ENCODE measurements at places on chromosomes 16 and 17.
A peak's percentile ranks its signal among the peaks of the same experiment; 100 is the strongest.

- DNase-seq, result no peak
Measured at GRCh38 chr16:12609937-12610699, 193.6 kb downstream of the CPPED1 start.

DNA sequence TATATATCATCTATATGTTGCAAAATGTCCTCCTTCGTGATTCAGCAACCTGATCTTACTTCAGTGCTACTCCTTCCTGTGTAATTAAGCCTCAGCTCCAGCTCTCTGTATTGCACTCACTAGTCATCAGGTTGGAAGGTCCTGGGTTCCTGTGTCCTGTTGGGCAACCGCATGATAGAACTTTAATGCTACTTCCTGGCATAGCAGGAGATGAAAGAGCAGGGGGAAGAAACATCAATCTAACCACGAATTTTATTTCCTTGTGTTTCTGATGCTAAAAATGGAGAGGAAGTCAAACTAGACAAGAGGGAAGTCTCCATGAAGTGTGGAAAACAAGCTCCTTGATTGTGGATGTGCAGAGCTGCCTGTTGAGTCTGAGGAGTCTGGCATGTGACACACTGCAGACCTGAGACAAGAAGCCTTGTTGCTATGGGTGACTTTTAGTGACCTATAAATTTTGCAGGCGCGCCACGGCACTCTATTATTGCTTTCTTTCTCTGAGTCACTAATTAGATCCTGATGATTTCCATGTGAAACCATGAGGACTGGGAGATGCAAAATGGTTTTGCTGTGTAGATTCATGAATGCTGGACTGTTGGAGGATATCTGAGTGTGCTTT, 25.6 kb downstream of the IGSF6 start:
- DNase-seq, result peak; percentile 33

DNA sequence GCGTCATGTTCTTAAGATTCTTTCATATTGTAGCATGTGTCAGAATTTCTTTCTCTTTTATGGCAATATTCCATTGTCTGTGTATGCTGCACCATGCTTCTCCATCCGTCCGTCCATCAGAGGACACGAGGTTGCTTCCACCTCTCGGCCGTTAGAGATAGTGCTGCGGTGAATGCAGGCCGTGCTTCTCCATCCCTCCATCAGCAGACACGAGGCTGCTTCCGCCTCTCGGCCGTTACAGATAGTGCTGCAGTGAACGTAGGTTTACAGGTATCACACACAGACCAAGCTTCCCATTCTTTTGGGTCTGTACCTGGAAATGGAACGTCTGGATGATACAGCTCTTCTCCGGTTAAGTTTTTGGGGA, 113.5 kb downstream of the CMIP start:
- DNase-seq, result no peak

GRCh38 chr16:50445621-50446555, 77.1 kb upstream of the BRD7 start:
- peak; percentile 51 for DNase-seq

GRCh38 chr17:56636265-56636664, 42.8 kb downstream of the NOG start:
- DNase-seq, result no peak

DNA sequence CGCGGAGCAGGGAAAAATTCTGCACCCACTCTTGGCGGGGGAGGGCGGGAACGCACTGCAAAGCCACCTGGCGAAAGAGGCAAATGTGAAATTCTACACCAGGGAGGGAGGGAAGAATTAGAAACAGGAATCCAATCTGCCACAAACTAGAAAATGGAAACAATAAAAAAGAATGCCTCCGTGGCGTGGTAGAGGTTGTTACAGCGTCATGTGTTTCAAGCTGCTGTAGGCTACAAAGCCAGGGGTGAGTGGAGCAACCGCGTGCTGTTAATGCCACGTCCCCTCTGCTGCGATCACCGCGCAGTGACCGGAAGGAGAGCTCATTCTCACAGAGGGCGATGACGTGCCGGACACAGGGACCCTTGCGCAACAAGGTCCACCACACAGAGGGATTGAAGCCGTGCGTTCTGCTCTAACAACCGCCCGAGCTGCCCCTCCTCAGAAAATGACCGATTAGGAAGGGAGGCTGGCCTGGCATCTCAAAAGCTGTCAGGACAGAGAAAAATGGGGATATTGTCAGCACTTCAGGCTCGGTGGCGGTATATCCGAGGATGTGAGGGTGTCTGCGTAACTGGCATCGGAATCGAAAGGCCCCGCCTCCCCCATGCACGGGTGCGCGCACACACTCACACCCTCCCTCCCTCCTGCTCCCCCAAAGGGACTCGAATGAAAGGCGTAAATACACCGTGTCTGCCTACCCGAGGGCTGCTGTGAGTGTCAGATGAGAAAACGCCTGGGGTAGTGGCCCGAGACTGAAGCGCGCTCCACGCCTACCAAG, 70.8 kb upstream of the TNRC6C start:
- peak; percentile 87 for DNase-seq

DNA sequence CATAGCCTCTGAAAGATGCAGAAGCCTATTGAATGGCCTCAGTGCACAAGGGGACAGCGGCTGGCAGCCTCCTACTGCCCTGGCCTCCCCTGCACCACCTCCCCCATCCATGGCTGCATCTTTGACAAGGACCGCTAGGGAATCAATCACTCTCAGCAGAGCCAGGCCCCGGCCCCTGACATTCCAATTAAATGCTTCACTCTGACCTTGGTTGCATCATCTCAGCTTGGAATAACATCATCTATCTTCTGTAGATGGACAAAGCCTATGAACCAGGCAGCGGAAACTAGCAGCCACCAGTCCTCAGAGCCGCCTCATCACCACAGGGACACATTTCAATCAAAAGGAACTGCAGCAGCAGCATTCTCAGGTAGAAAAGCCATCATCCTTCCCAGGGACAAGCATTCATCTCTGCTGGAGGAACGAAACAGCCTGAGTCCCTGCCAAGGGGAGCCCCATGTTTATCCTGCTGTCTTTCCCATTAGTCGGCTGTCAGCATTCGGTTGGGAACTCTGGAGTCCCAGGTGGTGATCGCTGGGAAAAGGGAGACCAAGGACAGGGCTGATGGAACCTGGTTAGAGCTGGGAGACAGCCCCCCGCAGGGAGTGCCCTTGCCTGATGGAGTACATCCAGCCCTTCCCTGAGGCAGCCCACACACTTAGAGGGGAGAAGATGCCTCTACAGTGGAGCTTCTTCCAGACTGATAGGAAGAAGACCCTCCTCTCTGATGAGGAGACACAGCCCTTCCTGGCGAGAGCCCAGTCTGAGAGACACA, 11.5 kb upstream of the TMEM132E start:
- DNase-seq, result no peak

GRCh38 chr17:2844416-2844815, 48.2 kb downstream of the RAP1GAP2 start:
- DNase-seq, result no peak

DNA sequence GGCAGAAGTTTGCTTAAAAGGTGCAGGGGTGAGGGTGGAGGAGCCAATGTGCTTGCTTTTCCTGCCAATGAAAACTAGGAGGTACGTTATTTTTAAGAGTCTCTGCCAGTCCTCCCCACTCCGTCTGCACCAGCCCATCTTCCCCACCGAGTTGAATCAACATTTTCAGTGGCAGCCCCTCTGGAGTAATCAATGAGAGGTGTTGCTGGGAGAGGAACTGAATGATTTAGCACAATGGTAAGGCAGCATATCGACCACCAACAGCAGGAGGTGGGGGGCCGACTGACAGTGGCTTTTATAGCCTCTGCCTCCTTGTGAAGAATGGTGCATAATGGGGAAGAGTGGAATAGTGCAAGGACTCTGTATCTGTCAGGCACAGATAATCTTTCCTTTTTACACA, 1465.0 kb upstream of the GOT2 start:
- DNase-seq, result no peak
